ENCODE measurements at places on chromosomes 4 and X.

DNA sequence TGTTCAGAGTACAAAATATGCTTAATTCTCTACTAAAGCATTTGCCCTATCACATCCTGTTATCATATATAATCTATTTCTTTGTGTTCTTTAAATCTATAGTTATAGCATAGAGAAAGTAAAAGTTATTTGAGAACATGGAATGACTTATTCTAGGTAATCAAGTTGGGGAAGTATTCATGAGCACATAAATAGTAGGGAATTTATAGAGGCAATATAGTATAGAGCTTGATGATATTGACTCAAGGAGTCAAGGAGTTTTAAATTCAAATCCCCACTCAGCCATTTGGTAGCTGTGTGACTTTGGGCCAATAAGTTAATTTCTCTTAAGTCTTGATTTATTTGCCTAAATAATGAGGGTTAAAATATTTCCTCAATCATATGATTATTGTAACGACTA lies 37.5 kb downstream of the PPP1R2C start:
- DNase-seq, result no peak

DNA sequence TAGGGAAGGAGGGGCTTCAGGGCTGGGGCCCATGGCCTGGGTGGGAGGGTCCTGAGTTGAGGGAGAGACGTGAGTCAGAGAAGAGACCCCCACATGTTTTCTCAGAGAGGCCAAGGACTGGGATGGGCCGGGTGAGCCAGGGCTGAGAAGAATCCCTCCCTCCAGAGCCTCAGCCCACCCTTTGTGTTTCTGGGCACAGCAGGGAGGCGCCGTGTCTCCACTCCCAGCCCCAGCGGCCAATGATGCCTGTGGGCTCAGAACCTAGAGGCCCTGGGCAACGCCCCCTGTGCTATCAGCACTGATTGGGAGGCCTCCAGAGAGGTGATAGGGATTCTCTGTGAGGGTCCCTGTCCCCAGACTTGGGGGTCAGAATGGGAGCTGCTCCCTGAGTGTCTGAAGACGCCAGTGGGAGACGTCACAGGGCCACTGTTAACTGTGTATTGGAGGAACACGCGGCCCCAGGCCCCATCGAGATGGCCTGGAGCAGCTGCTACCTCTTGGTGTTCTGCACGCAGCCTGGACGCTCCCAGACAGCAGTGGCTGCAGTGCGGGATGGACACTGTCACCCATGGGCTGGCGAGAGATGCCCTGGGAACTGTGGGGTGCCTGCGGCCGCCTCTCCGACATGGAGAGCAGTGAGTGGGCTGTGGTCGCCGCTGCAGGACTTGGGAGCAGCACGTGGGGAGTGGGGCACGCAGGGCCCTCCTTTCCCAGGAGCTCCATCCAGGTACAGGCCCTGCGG lies 8.5 kb downstream of the FGFRL1 start:
- DNase-seq, result no peak

GRCh38 chrX:129747533-129747932 lies 8.8 kb downstream of the XPNPEP2 start:
- no peak for DNase-seq

DNA sequence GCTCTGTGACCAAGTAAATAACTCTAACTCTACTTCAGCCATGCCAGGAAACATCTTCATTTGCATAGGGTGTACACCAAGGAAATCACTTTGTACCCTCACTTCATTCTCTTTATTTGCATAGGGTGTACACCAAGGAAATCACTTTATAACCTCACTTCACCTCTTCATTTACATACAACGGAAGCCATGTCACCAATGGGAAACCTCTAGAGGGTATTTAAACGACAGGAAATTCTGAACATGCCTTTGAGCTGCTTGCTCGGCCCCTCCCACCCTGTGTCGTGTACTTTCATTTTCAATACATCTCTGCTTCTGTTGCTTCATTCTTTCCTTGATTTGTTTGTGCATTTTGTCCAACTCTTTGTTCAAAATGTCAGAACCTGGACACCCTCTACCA lies 848.1 kb upstream of the FRG1 start:
- no peak for DNase-seq

GRCh38 chrX:100376576-100376975 lies 33.5 kb downstream of the PCDH19 start:
- no peak for DNase-seq

- DNase-seq, result no peak
These were observed 207.1 kb downstream of the NWD2 start for GRCh38 chr4:37451656-37452055.

DNA sequence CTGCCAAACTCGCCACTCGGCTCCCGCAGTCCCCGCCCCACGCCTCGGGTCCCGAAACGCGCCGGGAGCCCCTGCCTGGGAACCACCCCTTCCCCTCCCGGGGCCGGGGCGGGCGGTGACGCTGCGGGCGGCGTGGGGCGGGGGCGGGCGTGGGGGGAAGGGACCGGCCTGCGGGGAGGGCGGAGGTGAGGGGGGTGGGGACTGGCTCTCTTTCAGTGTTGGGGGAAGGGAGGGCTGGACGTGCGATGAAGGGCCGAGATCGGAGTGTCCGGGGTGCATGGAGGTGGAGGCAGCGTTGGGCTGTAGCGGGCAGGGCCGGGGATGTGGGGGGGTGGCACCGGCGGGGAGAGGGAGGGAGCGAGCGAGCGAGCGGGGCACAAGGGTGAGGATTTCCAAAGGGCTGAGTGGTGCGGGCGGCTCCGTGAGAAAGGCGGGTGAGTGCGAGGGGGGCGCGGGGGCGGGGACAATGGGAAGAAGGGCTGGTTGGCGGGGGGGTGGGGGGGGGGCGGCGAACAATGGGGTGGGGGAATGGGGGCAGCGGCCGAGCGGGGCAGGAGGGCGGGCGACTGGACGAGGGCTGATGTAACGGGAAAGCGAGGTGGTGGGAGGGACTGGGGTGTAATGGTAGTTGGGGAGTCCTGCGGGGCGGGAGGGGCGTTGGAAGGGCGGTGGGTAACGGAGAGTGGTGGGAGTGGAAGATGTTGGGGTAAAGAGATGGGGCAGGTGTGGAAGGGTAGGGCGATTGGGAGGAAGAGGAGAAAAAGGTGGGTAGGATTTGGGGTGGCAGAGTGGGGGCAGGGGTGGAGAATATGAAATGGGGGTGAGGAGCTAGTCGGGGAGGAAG lies 578 bp downstream of the DCUN1D4 start:
- DNase-seq, result no peak

GRCh38 chrX:105758754-105759153 lies 63.6 kb upstream of the NRK start:
- no peak for DNase-seq

Measured in GM12878 (cell line).